ENCODE measurements at places on chromosomes 13 and 19.

- no peak for DNase-seq
These were observed 111.7 kb downstream of the MIPEP start for GRCh38 chr13:23777575-23777870.

GRCh38 chr19:30528919-30529318 lies 156.7 kb downstream of the ZNF536 start:
- no peak for DNase-seq

DNA sequence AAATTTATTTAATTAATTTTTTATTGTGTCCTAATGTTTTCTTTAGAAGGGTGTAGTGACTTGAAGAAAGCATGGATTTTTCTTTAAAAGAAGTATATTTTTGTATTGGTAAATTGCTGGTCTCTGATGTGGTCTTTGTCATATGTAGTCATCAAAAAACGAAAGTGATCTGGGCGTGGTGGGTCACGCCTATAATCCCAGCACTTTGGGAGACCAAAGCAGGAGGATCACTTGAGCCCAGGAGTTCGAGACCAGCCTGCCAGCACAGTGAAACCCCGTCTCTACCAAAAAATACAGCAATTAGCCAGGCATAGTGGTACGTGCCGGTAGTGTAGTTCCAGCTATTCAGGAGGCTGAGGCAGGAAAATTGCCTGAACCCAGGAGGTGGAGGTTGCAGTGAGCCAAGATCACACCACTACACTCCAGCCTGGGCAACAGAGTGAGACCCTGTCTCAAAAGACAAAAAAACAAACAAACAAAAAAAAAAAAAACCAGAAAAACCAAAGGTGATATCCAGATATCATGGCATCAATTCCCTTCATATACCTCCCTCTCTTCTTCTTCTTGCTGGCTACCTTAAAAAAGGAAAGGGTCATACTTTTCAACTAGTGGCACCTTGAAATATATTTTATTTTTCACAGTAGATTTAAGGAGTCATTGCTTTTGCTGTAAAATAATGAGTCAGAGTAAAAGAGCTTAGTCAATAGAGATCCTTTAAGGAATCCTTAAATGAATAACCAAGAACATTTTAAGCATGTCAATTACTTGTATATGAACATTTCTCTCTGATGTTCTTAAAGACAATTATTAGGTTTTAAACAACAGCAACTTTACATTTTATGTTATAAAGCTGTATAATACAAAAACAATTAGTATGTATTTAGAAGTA lies 19.9 kb downstream of the KCTD4 start:
- DNase-seq: no peak

GRCh38 chr19:19406878-19407632 lies 1.6 kb downstream of the GATAD2A start:
- peak; percentile 39 for DNase-seq

DNA sequence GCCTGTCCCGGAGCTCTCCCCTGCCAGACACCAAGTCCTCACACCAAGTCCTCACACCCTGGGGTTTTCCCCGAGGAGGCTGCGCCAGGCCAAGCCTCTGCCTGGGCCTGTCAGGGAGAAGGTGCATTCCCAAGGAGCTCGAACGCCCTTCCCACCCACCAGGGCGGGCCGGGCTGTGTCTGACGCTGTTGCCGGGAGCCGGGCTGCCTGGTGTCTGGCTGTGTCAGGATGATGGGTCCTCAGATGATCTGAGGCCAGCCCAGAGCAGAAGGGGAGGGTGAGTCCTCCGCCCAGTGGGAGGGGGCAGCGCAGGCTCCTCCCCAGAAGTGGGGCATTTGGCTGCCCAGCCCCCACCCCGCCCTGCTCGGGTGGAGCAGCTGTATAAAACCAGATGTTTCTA lies 2.3 kb upstream of the HAS1 start:
- DNase-seq: no peak

DNA sequence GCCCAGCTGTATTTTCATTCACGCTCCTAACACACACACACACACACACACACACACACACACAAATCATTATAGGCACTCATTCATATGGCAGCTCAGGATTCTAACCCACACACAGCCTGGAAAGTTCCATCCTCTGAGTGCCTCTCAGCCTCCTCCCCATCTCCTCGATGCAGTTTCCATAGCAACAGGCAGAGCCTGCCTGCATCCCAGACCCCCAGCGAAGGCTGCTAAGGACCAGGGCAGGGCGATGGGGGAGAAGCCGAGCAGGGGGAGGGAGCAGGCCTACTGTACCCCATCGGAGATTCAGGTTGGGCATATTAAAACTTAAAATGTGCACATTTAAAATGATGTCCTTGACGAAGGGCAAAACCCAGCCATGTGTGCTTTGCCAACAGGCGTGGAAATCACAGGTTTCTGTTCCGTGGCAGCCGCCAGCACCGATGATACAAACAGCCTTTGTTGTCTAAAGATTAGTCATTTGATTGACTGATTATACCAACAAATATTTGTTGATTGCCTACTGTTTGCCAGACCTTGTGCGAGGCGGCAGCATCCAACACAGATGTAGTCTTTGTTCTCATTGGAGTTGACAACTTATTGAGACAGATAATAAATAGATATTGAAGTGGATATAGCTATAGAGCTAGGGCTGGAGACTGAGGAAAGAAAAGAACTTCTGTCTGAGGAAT lies 43.8 kb upstream of the USP29 start:
- no peak for DNase-seq

- DNase-seq: no peak
These were observed 339.0 kb downstream of the HS6ST3 start for GRCh38 chr13:96428911-96429310.

GRCh38 chr19:14433554-14434501 lies 722 bp downstream of the PKN1 start:
- no peak for DNase-seq

DNA sequence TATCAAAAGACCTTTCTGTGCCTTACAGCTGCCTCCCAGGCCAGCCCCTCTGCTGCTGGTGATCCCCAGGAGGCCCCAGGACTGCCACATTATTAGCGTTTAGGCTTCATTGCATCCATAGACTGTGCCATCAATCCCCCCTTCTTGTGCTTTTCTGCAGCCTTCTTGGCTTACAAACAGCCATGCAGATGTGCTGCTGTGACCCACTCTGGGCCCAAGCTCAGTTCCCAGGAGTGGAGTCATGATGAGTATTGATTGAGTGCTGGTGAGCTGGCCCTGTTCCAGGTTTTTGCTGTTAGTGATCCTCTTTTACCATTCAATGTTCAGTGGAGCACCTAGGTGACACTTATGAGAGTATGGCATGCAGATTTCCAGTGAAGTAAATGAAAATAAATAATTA lies 59.9 kb upstream of the SLAIN1 start:
- DNase-seq: no peak

GRCh38 chr19:58096884-58097283 lies 1.1 kb downstream of the ZSCAN18 start:
- DNase-seq: no peak

- DNase-seq: no peak
These were observed 18.5 kb upstream of the ATP11A start for GRCh38 chr13:112671359-112671758.

DNA sequence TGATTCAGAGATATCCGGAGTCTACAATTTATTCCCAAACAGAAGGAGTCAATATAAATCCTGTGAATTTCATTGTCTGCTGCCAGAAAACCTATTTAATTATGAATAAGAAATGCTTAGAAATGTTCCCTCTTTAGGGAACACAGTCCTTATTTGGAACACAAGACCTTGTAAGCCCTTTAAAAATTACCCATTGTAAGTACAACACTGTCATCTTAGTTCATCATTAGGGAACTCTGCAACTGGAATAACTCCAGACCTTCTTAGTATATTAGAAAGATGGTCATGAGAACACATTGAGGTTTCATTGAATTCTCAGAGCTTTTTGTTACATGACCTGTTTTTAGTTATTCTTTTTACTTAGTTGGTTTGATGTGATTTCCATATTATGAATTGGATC lies 548.5 kb upstream of the KLF12 start:
- no peak for DNase-seq

GRCh38 chr19:21850656-21851255 lies 14.8 kb upstream of the ZNF43 start:
- DNase-seq: no peak

GRCh38 chr13:101490406-101491015 lies 38.0 kb downstream of the ITGBL1 start:
- DNase-seq: no peak

GRCh38 chr13:71603255-71603654 lies 263.7 kb downstream of the DACH1 start:
- DNase-seq: no peak

DNA sequence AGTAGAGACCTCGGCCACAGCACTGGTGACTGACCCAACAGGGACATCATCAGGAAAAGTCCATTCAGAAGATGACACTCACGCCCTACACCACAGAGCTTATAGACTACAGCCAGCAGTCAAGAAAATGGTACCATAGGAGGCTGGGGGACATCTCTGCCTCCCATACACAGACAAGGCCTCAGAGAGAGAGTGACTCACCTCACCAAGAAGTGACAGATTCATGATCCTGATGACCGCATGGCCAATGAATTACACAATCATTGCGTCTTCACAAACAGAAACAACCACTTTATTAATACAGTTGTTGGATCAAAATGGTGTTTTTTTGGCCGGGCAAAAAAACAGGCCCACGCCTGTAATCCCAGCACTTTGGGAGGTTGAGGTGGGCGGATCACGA lies 260.8 kb upstream of the TSHZ3 start:
- DNase-seq: no peak

GRCh38 chr13:90868321-90868920 lies 479.1 kb upstream of the MIR17HG start:
- DNase-seq: no peak

DNA sequence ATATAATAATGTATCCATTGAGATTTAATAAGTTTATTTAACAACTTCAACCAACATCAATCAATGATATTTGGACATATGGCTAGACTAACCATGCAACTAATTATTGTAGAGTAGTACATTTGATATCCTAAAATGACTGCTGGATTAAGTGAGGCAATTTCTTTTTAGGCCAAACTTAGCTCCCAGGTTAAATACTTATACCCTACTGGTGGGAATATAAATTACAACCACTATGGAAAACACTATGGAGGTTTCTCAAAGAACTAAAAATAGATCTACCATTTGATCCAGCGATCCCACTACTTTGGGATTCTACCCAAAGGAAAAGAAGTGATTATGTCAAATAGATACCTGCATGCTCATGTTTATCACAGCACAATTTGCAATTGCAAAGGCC lies 345.8 kb downstream of the RBM26 start:
- no peak for DNase-seq

GRCh38 chr19:449916-450315 lies 10.9 kb downstream of the SHC2 start:
- DNase-seq: no peak

GRCh38 chr19:35641515-35642151 lies at the start of gene ETV2:
TSS of gene ETV2 (plus strand) at chr19:35641745. CDS start at chr19:35642461, 716 bp downstream.
- DNase-seq: no peak

- DNase-seq: peak; percentile 38
These were observed 11.7 kb downstream of the CYTH2 start for GRCh38 chr19:48480558-48481500.

DNA sequence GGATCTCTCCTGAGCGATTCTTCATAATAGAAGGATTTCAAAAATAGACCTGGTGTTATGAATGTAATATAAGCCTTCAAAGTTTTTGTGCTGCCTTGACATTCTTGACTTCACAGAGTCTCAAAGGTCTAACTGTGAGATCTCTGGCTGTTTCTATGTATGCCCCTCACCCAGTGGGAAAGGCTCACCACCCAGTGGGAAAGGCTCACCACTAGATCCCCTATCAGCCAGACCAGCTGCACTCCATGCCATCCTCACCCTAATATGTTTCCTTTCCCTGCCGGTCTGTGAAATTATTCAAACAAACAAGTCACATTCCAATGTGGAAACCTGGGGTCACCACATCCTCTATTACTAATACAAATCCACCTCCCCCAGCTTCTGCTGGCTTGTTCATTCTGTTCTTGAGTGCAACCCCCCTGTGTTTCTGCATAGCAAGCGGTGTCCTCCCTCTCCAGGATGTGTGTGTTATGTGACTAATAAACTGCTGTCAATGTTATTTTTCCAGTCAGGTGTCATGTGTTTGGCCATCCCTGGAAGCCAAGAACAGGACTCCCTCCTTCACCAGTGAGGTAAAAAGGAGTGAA lies 13.8 kb upstream of the SLITRK1 start:
- DNase-seq: no peak

- DNase-seq: no peak
These were observed 64.9 kb downstream of the GADD45B start for GRCh38 chr19:2540646-2541454.

DNA sequence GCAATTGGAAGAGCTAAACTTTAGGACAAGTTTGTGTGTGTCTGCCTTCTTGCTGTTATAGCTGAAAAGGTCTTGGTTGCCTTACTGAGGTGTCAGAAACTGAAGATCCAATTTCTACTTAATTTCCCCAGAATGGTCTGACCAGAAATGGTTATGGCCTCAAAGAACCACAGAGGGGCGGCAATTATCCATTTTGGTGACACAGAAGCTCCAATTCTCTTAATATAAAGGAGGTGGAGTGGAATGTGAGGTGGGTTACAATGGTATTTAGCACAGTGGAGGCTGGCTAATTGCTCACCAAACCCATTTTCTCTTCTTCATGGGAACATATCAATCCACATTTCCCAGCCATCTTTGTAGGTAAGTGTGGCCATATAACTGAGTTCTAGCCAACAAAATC lies 1157.2 kb downstream of the OLFM4 start:
- no peak for DNase-seq

- DNase-seq: no peak
These were observed 8.6 kb downstream of the ISOC2 start for GRCh38 chr19:55452749-55453346.

DNA sequence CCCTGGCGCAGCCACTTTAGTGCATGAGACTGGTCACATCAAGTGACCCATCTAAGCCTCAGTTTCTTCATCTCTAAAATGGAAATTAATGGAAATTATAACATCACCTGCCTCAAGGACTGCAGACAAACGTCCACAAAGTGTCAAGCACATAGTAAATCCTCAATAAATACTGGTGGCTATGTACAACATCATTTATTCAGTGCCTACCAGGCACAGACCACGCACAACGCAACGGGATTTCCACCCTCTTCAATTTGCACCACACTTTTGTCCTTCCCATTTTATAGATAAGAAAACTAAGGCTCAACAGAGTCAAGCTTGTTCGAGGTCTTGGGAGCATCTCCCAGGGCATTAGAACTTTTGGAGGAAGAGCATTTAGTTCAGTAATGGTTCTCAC lies 1.4 kb downstream of the ELAVL1 start:
- DNase-seq: no peak

GRCh38 chr19:43540381-43540780 lies 7.4 kb downstream of the ZNF575 start:
- no peak for DNase-seq

DNA sequence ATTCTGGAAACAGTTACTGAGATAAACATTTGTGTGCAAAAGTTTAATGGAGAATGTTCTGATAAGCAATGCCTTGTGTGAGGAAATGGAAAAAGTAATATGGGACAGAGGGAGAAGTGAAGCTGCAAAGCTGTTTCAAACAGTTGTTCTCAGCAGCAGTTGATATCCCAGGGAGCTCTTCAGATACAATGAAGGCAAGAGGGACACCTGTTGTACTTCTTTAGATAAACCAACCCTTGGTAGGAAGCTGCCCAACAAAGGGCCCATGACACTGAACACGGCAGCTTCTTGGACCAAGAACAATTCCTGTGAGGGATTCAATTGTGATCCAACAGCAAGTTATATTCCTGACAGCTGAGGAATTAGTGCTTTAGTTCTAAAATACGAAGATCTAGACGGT lies 894.3 kb upstream of the PCDH20 start:
- no peak for DNase-seq

GRCh38 chr19:52226652-52227051 lies 36.8 kb downstream of the PPP2R1A start:
- no peak for DNase-seq
